IMR-90 (cell line): ENCODE measurements at places on chromosomes 1 and 21. TPM values are rescaled to one million over a fixed set of nuclear protein-coding genes. Genes with fewer than 3 reads are reported as not detected.

RAB29 gene
- 5.8 and 7.3 TPM in 2 replicates for total RNA-seq

ZNF692 gene
- 6.9 and 7.3 TPM in 2 replicates for total RNA-seq

NEGR1 gene
- total RNA-seq: 9.1 and 13.1 TPM in 2 replicates

TMEM81 gene
- 1.7 and 1.8 TPM in 2 replicates for total RNA-seq

LRRIQ3 gene
- total RNA-seq: 1.8 and 3.1 TPM in 2 replicates

HSPA6 gene
- total RNA-seq: 0.54 and 0.56 TPM in 2 replicates

CCDC24 gene
- total RNA-seq: 1.4 and 1.7 TPM in 2 replicates

GRCh38 chr1:205313563-205314308 is 7.8 kb downstream of the NUAK2 start:
- DNase-seq: peak; percentile 86

DNA sequence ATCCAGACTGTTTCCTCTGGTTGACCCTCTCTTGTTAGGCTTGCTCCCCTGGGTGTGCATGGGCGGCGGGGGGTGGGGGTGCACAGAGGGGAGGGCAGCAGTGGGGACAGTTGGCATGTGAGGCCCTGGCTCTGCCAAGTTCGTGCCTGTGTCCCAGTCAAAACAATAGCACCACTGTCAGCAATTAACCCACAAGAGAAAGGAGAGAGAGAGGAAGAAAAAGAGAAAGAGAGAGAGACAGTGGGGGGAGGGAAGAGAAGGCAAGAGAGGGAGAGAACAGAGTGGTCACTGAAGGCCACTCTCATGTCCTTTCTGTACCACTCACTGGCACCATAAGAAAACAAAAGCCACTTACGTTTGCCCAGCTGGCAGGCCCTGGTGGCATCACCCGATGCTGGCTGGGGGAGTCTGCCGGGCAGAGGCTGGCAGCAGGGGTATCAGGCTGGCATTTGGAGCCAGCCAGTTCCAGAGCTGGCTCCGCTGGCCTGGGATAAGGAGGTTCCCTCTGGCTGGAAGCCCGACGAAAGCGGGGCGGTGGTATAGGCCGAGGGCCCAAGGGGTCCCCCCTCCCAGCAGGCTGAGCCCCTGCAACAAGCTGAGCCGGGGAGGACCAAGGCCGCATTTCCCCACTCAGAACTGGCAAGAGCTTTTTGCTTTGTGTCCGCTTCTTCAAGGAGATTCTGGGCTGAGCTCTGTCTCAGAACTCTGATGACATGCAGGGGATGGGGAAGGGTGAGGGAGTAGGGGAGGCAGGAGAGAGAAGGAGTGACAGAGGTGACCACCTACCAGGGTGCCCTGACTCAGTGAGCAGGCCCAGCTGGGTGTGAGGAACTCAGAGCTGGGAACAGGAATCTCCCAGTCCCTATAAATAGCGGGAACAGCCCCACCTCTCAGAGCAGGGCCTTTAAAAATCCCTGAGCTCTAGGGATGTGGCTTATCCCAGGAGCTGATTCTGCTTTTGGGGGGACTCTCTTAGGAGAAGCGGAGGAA is 27.9 kb downstream of the PIK3C2B start:
- no peak for DNase-seq

DNA sequence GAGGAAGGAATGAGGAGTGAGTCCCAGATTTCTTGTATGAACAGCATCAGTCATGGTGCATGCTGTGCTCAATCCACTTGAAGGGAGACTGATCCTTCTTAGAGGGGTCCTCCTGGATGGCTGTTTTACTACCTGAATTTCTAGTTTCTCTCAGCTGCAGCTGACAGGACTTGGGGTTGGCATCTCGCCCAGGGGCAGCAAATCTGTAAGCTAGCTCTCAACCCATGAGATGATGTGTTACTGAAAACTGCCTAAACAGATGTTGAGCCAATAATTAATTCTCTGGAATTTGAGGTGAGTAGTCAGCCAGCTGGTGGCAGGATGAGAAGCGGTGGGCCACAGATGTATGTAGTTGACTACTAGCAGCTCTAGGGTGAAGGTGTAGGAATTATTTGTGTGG is 19.6 kb downstream of the BACH1 start:
- DNase-seq: peak; percentile 52

GRCh38 chr1:94310570-94311270 is 73.3 kb upstream of the ARHGAP29 start:
- DNase-seq: no peak

DNA sequence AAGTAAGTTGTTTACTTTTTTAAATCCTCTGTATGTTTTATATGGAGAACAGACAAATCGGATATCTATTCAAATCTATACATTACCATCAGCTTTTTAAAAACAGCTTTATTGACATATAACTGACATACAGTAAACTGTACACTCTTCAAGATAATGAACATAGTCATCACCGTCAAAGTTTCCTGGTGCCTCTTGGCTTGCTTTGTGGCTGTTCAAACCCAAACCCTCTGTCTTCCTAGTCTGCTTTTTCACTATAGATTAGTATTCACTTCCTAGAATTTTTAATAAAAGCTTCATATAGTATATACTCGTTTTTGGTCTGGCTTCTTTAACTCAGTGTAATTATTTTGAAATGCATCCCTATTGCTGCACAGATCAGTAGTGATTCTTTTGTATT is 56.4 kb upstream of the TPTE start:
- no peak for DNase-seq

DNA sequence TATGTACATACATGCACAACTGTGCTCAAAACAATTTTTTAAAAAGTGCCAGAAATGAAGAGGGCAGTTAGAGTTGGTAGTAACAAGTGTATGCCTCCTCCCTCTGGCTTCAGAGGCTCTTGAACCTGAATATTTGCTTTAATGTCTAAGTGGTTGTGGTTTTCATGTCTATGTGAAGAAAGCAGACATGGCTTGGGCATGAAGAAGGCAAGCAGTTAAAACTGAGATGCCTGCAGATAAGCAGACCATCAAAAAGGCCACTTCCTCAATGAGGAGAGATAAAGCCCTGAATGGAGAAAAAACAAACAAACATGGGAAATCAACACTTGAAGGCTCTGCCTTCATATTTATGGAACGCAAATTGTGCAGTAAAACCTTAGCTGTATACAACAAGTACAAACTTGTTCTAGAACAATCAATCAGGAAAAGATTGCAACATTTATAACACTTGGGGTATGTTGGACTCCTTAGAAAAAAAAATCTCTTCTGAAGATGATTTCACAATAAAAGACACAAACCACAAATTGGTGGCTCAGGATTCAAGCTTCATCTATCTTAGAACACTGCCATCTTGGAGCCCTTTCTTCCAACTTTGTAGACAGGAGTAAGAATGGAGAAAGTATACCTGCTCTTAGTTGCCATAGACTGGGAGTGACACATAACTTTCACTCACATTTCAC is 52.7 kb upstream of the PLA2G4A start:
- DNase-seq: no peak

GRCh38 chr1:162882248-162882674 is 21.3 kb upstream of the CCDC190 start:
- no peak for DNase-seq

DNA sequence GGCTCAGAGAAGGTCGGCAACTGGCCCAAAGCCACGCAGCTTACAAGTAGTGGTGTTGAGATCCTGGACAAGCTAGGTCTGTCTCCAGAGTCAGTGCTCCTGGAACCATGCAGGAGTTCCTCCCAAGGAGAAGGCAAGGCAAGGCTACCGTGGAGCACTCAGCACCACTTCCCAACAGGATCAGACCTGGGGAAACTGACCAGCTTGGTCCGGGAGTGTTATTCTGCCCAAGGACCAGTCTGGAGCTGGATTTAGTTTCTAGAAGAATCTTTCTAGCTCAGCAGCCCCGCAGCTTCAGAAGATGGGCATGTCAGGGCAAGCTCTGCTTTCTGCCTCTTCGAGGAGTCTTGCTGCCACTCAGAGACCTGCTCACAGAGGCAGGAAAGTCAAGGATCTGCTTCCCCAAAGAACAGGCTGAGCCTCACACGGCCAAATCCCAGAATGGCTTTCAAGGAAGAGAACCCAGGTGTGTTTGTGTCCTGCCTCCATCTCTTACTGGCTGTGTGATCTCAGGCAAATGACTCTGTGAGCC is 302.8 kb downstream of the MATN1 start:
- no peak for DNase-seq

- DNase-seq: no peak
Observed at GRCh38 chr21:44503901-44504399, 36.0 kb downstream of the KRTAP10-1 start.

- peak; percentile 67 for DNase-seq
Observed at GRCh38 chr1:39381839-39382238, 109.6 kb upstream of the BMP8A start.

DNA sequence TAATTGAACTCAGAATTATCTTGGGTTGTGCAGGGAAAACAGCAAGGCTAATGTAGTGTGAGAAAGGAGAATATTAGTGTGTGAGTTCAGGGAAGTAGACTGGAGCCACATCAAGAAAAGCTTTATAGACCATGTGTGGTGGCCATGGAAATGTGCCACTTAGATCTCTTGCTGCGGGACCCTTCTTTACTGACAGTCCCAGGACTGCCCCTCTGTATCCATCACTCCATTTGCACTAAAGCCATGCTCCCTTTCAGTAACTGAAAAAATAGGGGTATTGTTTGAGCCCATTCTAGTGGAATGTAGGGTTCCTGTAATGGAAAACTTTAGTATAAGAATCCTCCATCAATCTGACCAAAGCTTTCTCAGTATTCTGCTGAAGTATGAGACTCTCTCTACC is 32.3 kb downstream of the SAMSN1 start:
- DNase-seq: no peak

GRCh38 chr1:223716302-223716862 is 4.0 kb downstream of the CAPN2 start:
- DNase-seq: no peak

DNA sequence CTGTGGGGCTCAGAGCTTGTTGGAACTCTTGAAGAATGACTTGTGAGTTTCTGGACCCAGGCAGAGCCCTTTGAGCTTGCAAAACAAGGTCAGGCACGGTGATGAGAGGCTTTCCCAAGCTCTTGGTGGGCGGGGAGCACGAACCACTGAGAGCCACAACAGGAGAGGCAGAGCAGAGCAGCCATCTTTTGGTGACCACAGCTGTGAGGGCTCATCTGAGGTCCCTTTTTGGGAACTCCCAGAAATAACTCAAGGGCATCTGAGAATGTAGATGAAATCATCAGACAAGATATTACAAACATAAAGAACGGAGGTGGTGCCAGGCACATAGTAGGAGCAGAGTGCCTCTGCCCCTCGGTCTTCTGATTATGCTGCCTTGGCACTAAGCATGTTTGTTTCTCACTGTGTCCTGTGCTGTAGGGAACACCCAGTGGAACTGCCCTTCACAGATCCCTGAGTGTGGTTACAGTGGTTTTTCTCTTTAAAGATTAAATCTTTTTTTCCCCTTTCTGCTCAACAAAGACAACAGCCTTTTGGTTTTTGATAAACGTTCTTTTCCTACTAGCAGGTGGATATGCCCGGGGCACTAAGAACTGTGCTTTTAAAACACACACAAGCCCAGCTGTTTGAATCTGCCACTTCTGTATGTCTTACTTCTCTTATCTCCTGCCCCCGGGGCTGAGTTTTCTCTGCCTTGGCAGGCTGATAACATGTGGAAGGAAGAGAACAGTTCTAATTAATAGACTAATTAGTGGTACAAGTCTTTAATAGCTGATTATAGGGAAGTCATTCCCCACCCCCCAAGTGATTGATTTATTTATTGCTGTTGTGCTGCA is 37.7 kb downstream of the CD34 start:
- no peak for DNase-seq

DNA sequence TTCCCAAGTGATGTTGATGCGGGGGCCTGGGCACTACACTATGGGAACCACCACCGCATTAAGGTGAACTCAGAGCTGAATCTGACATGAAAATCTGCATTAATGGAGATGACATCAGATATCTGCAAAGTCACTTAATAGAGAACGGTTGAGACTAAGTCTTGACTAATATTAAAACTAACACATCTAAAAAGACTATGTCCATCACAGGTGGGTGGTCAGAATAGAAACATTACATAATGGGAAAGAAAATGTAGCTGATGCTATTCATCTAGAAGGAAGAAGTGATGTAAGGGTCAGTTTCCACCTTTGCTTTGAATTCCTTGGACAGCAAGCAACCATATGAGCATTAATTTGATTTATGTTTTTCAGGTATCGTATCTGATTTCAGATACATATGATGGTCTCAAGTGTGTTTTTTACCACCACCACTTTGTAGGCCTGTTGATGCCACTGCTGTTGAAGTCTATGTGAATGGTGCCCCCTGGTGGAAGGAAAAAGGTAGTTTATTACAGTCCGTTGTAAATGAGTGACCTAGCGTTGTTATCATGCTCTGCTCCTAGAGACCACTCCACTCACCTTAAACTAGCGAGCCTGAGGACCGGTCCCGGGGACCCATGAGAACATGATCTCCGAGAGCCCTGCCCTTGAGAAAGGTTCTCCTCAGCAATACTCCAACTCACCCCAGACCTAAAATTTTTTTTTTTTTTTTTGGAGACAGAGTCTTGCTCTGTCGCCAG is 73.5 kb downstream of the BACH1 start:
- peak; percentile 84 for DNase-seq

GRCh38 chr1:223748773-223749733 is 36.7 kb downstream of the CAPN2 start:
- peak; percentile 45 for DNase-seq
